ENCODE measurements at places on chromosomes 3 and 15.

DNA sequence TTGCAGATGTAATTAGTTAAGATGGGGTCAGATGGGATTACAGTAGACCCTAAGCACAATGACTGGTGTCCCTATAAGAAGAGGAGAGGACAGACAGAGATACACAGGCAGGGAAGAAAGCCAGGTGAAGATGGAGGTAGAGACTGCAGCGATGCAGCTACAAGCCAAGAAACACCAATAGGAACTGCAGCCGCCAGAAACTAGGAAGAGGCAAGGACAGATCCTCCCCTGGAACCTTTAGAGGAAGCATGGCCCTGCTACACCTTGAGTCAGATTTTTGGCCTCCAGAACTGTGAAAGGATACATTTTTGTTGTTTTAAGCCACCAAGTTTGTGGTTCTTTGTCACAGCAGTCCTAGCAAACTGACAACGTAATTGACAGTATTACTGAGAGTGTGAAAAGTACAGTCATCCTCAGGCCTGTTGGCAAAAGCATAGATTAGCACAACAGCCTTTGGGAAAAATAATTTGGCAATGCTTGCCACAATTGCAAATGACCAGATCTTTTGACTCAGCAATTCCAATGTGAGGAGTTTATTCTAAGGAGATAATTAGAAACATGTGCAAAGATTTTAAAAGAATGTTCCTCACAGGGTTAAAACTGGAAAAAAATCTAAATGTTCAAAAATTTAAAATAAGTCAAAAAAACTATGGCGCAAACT, 82.6 kb upstream of the TJP1 start:
- DNase-seq, result no peak

- no peak for DNase-seq
Observed at GRCh38 chr3:143831994-143832393, 16.3 kb downstream of the SLC9A9 start.

DNA sequence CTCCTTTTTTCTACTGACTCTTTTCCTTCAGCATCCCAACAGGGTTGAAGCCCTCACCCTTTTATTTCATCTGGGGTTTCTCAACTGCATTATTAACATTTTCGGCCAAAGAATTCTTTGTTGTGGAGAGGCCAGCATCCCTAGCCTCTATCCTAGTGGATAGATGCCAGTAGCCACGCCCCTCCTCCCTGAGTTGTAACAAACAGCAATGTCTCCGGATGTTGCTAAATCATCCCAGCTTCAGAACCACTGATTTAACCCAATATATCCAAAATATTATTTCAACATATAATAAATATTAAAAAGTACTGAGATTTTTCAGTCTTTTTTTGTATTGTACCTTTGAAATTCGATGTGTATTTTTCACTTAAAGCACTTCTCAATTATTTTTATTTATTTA, 2.0 kb upstream of the RNF111 start:
- no peak for DNase-seq

DNA sequence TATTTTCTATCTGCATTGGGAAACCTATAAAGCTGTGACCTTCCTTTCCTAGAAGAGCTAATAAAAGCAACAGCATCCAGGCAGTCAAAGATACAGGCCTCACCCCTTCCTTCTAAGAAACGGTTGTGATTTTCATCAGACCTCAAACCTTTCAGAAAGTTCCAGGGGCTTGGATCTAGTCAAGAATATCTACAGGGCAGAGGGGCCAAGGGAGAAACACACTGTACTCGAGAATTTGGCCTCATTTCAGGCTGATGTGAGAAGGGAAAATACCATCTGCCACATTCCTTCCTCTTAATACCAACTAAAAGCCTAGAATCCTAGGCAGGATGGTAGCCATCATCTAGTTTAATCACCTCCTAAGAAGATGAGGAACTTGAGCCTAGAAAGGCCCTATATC, 24.5 kb upstream of the BCL6 start:
- no peak for DNase-seq

GRCh38 chr3:193968380-193968974, 167.5 kb upstream of the HES1 start:
- no peak for DNase-seq

DNA sequence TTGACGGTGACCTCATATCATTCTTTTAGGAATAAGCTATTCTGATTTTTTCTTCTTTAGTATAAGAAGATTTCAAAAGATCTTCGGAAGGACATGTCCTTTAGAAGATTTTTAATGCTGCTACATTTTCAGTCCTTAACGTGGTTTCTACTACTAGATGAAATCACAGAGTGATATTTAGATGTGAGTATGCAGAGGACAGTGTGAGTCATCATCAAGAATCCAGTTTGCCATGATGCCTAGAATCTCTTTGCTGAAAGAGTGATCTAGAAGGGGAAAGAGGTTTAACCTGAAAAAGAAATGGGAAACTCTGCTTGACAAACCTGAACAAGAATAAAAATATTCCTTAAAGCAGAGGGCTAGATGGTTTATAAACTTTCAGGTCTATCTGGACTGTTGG, 43.2 kb downstream of the SLC7A14 start:
- DNase-seq, result no peak

Data from stimulated activated CD4-positive, alpha-beta T cell treated with anti-CD3 and anti-CD28 coated beads, TNF-alpha, amount 100 ng/mL, for 4 hours (primary cell).